GM20000 (cell line): ENCODE measurements at places on chromosomes 5 and 9.
A peak's percentile ranks its signal among the peaks of the same experiment; 100 is the strongest.

- DNase-seq = peak; percentile 51
Measured at GRCh38 chr9:93094658-93095204, 1.3 kb upstream of the CARD19 start.

DNA sequence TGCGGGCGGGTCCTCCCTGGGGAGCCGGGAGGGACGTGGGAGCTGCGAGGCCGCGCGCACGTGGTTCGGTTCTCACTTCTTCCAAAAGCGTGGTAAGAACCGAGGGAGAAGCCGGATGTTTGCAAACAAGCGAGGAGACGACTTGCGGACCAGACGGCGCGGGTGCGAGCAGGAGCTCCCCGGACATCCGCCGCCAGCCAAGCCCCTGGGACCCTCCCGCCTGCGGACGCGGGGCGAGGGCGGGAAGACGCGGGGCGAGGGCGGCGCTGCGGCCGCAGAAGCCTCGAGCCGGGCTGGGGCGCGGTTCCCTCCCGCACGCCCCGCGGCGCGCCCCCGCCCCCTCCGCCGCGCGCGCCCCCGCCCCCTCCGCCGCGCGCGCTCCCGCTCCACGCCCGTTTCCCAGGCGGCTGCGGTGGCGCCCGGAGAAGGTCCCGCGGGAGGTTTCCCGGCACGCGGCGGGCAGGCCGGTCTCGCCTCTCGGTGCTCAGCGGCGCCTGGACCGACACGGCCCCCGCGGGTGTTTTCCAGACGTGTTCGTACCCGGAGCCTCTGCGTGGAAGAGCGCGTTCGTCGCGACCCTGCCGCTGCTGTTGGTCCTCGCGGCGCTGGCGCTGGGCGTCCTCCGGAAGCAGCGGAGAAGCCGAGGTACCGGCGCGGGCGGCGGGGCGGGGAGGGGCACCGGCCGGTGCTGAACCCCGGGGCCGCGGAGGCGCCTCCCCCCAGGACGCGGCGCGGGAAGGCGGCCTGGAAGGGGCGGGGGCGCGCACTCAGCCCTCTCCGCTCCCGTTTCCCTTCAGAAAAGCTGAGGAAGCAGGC, 12.8 kb downstream of the BTNL9 start:
- peak; percentile 56 for DNase-seq

GRCh38 chr5:43638107-43638506, 35.1 kb downstream of the NNT start:
- DNase-seq = no peak

- no peak for DNase-seq
Measured at GRCh38 chr5:30100929-30101328, 1092.6 kb upstream of the CDH6 start.

DNA sequence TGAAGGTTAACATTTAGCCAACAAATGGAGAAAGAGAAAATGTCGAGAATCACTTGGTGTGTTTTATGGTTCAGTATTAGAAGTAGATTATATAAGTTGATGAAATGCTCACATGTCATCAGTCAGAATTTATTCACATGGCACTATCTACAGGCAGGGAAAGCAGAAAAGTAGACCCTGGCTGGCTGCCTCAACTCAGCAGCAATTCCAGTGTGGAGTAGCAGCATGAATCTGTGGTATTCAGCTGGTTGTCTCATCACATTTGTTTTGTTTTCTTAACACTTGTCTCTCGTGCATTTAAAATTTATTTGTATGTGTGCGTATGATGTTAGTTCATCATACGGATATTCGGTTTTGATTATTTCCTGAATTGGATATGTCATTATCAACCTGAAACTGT, 153.5 kb upstream of the OR13F1 start:
- DNase-seq = no peak

- DNase-seq = no peak
Measured at GRCh38 chr9:92986176-92987119, 39.1 kb downstream of the FGD3 start.

- DNase-seq = no peak
Measured at GRCh38 chr5:132053483-132053882, 7.0 kb upstream of the IL3 start.

- no peak for DNase-seq
Measured at GRCh38 chr5:53183880-53184279, 74.3 kb upstream of the MOCS2 start.

DNA sequence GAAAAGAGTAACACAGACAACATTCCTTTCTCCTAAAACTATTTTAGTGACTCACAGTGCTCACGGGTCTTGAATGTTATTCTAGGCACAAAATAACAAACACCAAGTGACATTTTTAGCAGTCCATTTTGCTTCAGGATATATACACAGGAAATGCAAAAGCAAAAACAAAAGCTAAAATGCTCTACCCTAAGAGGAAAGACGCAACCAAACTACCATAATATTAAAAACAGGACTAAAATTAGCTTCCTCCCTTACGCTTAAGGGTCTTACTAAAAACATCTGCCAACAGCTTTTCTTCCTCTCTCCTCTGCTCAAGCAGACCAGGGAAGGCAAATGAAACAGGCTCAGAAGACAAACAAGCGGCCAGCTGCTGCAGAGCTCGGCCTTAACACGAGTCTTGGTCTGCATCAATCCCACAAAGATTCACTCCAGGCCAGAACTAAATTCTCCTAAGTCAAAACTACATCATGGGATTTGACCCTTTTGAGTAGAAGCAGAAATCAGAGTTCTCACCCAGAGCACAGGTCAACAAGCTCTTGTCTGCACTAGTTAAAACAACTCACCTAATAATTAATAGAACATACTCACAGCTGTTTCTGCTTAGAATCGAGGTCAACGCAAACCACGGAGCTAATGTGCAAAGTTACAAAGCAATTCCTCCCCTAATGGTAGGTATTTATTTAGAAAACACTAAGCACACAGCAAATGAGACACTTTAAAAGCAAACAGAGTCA, 62.3 kb downstream of the RAPGEF1 start:
- DNase-seq = peak; percentile 59

- DNase-seq = no peak
Measured at GRCh38 chr9:92108122-92108521, 7.1 kb downstream of the SPTLC1 start.

- no peak for DNase-seq
Measured at GRCh38 chr9:31335529-31336234, 1048.8 kb upstream of the ACO1 start.

DNA sequence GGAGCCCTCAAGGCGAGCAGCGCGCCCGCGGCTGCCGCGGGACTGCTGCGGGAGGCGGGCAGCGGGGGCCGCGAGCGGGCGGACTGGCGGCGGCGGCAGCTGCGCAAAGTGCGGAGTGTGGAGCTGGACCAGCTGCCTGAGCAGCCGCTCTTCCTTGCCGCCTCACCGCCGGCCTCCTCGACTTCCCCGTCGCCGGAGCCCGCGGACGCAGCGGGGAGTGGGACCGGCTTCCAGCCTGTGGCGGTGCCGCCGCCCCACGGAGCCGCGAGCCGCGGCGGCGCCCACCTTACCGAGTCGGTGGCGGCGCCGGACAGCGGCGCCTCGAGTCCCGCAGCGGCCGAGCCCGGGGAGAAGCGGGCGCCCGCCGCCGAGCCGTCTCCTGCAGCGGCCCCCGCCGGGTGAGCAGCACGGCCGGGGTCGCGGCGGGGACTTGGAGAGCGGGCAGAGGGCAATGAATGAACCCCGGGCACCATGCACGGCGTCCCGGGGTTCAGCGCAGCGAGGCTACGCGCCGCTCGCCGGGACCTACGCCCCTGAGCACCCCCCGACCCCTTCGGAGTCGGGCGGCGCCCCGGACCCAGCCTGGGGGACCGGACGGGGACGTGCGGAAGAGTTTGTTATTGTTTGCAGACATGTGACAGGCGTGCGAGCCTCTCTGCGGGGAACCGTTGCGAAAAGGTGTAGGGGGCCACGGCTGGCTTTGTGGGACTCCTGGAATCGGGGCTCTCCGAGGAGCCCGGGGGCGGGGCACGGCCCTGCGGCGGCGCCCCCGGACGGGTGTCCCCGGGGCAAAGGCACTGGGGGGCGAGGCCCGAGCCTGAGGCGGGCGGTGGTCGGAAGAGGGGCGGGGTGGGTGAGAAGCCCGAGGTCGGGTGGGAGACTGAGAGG, 553 bp downstream of the MAP3K1 start:
- DNase-seq = peak; percentile 70

GRCh38 chr5:6814816-6815215, 101.6 kb downstream of the TENT4A start:
- no peak for DNase-seq

GRCh38 chr9:15505921-15506320, 4.8 kb downstream of the PSIP1 start:
- no peak for DNase-seq

DNA sequence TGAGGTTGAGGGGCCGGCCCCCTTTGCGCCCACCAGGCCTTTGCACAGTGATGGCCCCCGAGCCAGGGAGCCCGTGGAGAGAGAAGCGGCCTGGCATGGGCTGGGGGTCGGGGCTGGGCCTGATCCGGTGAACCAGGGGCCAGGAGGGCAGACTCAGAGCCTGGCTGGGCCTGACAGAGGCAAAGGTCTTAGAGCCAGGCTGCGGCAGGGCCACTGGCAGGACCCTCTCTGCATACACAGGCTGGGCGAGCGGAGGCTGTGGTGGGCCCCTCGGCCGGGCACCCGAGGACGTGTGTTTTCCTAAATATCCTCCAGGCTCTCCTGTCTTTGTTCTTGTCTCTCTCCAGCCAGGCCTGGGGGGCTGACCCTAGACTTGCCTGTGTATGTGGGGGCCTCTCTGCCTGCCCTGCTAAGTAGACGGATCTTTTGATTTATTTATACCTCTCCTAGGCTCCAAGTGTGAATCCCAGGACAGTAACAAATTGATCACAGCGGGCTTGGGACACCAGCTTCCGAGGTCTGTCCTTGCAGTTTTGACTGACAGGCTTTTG, 933 bp downstream of the NEK6 start:
- DNase-seq = no peak

DNA sequence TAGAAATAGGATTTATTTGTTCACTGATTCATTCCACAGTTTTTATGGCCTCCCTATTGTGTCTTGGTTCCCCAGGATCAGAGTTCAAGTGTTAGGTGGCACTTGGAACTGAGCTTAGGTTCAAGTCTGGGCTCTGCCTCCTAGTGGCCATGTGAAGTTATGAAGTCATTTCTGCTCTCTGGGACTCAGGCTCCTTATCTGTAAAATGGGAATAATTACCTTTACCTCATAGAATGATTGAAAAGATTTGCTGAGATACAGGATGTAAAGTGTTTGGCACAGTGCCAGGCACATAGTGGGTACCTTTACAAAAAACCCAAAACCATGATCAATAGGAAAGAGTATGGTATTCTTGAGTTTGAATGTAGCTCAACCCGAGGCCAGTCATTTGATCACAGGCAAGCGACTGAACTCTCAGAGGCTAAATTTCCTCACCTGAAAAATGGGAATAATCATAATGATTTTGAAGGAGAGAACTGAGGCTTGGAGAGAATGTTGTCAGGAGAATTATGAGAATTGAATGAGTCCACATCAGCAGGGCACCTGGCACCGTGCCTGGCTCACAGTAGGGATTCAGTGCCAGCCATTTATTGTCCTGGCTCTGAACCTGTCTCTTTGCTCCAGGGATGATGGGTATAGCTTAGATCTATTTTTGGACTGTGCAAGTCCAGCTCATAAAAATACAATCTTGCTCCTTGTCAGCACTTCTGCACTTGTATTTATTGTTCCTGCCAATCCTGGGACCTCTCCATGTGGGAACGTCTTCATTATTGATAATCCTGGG, 10.8 kb downstream of the NSG2 start:
- peak; percentile 18 for DNase-seq

GRCh38 chr5:2432076-2432920, 319.2 kb downstream of the IRX2 start:
- DNase-seq = no peak

GRCh38 chr9:106697390-106697749, 165.6 kb upstream of the ZNF462 start:
- no peak for DNase-seq

DNA sequence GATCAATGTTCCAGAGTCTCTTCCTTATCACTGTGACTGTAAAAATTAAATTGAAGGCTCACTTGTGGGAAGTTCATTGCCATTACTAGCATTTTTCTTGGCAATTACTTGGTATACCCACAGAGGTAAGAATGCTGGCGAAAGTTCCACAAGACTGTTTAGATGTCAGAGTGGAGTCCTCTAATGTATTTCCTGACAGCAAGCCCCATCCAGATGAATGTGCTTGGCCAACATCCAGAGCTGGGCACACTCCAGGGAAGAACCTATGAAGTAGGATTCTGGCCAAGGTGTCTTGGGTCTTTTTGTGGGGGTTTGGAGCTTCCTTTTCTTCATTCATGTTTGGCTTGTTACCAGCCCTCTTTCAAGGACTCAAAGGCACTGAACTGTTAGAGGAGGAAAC, 473.6 kb downstream of the DMAC1 start:
- no peak for DNase-seq

- DNase-seq = no peak
Measured at GRCh38 chr5:137136991-137137632, 362.0 kb downstream of the SPOCK1 start.

- DNase-seq = peak; percentile 31
Measured at GRCh38 chr5:72268753-72269410, 51.2 kb downstream of the MRPS27 start.

GRCh38 chr5:74895906-74896305, 29.7 kb upstream of the FAM169A start:
- DNase-seq = no peak

DNA sequence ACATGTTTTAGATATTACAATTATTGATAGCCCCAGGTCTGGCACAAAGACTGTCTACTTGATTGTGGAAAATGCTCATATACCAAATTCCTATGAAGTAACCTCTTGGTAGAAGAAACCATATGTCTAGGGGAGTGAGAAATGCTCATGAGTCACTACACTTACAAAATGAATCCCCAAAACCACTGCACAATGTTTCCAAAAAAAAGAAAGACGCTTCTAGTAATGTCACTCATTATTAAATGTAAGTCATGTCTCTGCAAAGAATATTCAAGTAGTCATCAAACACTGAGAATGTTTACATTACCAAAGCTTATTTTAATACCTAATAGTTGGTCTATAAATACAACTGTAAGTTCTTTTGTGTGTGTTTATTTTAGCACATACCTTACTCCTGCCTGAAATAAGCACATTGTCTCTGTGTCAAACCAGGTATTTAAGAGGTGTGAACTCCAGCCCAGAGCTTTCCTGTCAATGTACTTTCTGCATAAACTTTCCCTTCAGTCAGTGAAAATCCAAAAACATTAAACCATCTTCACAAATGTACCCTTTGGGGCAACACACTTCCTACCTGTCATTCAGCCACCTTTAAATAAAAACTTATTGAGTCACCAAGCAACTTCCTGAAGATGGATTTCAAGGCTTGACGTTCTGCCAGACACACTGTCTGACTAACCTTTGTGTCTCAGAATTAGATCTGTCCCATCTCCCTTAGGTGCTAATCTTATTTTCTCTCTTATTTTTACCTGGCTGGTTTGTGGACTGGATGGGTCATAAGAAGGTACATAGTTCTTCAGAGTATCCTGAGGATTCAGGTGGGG, 194.0 kb downstream of the NFIB start:
- no peak for DNase-seq

GRCh38 chr5:173302546-173303155, 25.6 kb downstream of the STC2 start:
- no peak for DNase-seq

DNA sequence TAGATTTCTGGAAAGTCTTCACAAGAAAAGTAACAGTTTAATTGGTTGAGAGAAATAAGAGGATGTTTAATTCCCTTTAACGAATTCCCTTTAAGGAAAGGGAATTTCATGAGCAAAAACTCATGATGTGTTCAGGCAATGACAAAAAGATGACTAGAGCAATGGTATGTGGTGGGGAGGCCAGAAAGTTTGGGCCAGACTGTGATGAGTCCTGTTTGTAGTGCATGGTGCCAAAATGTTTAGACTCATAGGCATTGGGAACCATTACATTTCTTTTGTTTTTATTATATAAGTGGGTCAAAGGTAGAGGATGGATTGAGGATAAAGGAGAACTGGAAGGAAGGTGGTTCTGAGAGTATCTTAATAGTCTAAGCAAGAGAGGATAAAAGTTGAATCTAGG, 10.9 kb downstream of the CNTRL start:
- DNase-seq = no peak

GRCh38 chr5:36458746-36459145, 147.7 kb upstream of the SLC1A3 start:
- DNase-seq = no peak
